ENCODE measurements at places on chromosomes 1 and 21.
A peak's percentile ranks its signal among the peaks of the same experiment; 100 is the strongest.

- no peak for DNase-seq
Observed at GRCh38 chr1:104459886-104460285, 710.2 kb downstream of the AMY1C start.

- DNase-seq, result peak; percentile 36
Observed at GRCh38 chr1:15966081-15966955, 9.6 kb downstream of the ZBTB17 start.

DNA sequence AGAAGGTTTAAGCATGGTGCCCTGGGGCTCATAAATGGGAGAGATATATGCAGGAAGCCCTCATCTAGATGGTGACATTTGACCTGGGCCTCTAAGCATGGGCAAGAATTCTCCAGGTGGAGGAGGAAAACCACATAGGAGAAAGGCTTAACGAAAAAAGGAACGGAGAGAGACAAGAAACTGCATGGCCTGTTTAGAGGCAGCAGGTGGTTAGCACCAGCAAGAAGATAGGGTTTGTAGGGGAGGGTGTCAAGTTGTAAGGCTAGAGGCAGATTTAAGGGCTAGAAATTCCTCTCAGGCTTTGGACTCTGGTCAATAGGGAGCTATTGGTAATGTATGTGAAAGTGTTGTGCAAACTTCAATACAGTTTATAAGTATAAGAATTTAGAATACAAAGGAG lies 8.2 kb upstream of the MAPKAPK2 start:
- no peak for DNase-seq

DNA sequence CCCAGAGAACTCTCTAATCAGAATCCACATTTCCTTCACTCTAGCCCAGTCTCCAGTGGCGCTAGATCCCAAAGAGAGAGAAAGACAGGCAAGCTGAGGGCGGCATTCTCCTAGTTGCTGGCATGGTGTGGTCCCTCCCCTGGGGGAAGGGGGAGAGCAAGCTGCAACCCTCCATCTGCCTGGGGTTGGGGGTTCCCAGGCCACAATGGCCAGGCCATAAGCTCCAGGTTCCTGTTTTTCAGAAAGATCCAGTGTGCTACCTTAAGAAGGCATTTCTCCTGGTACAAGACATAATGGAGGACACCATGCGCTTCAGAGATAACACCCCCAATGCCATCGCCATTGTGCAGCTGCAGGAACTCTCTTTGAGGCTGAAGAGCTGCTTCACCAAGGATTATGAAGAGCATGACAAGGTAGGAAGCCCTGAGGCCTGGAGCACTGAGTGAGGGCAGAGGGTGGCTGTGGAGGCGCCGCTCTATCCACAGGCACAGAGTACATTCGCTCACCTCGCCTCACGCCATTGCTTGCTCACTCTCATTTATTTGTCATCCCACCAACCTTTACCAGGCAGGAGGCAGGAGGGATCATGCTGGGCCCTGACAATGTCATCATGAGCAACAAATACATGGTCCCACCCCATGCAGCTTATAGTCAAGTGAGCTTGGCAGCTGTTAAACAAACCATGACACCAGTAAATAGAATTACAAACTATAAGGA lies 6.6 kb downstream of the CSF1 start:
- DNase-seq, result no peak

DNA sequence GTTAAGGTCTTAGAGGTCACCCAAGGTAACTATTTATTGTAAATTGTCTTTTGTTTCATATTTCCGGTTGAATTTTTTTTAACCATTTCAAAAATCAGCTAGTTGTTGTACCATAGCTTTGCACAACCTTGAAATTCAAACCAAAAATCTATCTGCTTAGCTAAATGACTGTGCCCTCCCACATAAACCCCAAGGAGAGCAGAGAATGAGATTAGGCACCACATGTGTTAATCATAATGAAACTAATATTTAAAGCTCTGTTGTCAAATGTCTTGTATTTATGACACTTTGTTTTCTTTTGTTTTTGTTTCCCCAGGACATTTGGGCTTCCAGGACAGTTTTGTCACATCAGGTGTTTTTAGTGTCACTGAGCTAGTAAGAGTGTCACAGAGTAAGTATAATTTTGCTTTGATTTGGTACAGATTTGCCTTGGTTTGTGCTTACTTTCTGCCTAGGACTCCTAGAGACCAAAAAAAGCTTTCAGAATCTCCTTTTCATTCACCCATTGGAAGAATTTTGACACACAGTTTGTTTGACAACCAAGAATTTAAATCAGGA lies 249.9 kb downstream of the NFIA start:
- no peak for DNase-seq

- no peak for DNase-seq
Observed at GRCh38 chr1:160752924-160753323, 13.9 kb downstream of the SLAMF7 start.

All from CD4-positive, CD25-positive, alpha-beta regulatory T cell (primary cell).